ENCODE measurements at places on chromosomes 3 and 15.

DNA sequence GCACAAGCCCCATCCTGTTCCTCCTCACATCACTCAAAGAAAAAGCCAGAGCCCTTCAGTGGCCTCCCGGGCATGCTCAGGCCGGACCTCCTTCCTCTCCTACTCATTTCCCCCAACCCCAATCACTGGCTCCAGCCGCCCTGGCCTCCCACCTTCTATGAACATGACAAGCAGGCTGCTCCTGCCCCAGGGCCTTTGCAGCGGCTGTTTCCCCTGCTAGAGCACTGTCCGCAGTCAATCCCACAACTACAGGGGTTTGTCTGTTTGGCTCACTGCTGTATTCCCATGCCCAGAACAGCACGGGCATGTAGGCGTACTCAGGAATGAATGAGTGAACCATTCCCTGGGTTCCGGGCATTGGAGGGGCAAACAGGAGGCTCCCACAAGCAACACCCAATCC is 139.8 kb upstream of the PRR20G start:
- DNase-seq, result no peak

GRCh38 chr15:89429023-89429422 is 67.4 kb downstream of the RHCG start:
- DNase-seq, result no peak

DNA sequence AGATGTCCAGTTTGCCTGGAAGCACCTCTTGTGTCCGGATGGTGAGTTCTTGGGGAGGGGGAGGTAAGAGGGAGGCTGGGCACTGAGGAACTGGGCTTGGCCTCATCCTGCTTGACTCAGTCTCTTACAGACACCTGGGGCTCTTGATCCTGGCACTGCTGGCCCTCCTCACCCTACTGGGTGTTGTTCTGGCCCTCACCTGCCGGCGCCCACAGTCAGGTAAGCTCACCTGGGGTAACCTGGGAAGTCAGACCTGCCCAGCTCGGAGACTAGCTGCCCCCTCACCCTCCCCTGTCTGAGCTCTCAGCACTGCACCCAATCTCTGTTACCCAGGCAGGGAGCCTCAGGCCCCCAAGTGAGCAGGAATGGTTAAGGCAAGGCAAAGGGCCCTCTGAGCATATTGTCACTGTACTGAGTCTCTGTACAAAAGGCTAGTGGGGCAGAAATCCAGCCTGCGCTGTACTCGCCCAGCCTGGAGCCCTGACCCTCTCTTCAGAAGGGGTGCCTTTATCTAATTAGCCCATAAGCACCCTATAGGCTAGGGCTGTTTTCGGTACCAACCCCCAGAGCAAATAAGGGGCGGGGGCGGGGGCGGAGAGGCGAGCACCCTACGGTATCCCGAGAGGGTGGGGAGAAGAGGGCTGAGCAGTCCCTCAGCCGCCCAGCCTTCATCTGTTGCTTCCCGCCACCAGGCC is 2.2 kb upstream of the IL17RC start:
- DNase-seq, result no peak

GRCh38 chr3:141204343-141204742 is 27.3 kb upstream of the PXYLP1 start:
- DNase-seq, result no peak

DNA sequence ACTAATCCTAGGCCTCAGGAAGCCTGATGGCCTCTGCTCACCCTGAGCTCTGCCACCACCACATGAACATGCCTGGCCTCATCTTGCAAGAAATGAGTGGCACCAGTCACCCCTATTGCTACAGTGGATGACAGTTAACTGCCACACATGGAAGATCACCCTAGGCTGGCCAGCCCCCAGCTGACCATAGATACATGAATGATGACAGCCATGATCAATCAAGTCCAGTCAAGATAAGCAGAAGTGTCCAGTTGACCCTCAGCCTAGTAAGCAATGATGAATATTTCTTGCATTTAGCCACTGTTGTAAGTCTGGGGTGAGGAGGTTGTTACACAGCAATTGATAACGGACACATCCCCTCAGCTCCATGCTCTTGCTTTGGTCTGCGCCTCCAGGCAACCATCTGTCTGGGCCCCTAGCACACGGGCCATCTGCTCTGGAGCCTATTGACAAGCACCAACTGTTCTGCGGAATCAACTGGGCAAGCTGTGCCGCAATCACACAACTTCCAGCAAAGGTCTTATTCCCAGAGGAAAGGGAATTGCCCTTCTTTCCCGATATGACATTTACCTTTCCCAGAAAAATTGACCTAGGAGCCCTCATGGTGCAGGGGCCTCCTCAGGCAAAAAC is 2.2 kb upstream of the LYZL4 start:
- no peak for DNase-seq

GRCh38 chr15:64808785-64809453 is 16.5 kb downstream of the PIF1 start:
- no peak for DNase-seq

DNA sequence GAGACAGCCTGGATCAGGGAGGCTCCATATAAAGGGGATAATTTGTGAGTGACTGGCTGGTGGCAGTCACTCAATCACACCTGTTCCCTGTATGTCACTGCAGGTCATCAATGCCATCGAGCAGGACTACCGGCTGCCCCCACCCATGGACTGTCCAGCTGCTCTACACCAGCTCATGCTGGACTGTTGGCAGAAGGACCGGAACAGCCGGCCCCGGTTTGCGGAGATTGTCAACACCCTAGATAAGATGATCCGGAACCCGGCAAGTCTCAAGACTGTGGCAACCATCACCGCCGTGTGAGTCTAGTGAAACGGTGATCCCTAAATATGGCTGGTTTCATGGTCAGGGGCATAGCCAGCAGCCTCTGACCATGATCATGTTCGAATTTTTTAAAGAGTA is 453.2 kb downstream of the EPHB1 start:
- DNase-seq, result no peak

DNA sequence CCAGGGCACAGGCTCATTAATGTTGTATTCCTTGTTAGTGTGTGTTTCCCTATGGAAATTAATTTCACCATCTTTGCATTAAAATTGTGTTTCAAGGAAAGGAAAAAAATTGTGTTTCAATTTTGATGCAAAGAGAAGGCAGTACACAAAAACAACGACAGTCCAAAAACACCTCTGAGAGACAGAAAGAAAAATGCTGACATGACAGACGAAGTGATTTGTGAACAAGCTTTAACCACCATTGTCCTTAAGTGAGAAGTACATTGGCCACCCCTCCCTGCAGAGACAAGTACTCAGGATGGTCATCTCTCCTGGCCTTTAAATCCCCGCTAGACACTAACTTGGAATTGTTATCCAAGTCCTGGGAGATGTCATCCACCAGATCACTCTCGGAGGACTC is 50.2 kb upstream of the MTMR10 start:
- no peak for DNase-seq

DNA sequence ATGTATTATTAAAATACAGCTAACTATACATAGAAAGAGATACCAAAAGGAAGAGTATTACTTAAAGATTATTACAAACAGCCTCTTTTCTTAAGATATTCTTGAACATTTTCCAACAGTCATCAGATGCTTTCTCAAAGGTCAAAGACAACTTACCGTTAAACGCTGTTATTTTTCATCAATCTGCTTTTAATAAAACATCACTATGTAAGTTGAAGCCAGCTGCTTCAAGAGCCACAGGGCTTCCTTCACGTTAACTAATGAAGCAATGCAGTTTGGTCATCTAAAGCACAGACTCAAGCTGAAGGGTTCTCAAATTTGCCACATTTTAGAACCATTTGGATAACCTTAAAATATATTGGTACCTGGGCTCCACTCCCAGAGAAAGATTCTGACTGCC is 578.8 kb downstream of the ROBO2 start:
- DNase-seq, result no peak

- no peak for DNase-seq
Measured at GRCh38 chr3:135324301-135324700, 529.2 kb downstream of the EPHB1 start.

DNA sequence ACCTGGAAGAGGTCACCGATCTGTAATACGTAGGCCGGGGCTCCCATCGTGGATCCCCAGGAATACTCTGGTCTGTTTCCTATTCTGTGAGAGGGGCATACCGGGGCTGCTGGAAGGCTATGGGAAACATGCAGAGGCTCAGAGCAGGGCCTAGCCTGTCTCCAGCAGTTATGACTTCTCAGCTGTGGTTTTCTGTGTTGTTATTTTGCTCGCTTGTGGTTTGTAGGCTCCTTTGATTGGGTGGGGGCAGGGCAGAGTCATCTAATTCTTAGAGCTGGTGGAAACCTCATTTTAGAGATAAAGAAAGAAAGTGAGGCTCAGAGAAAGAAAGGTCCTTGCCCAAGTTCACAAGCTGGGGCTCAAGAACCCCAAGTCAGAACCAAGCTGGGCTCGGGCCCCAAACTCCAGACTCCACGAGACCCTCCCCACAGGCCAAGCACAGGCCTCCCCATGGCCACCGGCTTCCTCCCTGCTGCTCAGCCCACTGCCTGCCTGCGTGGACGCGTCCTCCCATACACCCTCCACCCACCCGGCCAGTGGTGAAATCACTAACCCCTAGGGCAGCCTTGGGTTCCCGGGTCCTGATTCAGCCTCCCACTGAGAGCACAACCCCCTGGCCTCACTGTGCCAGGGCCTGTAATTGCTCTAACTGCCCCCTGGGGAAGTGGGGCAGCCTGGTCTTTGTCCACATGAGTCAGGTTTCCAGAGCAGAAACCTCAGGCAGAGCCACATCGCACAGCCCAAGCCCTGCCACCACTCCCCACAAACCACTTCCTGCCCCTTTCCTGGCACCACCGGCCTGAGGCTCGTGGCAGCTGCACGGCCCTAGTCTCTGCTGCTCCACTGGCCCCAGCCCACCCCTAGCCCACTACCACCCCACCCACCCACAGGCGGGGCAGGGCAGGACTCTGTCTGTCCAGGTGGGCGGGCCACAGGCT is 270.8 kb downstream of the UACA start:
- DNase-seq, result no peak

Measured in NCI-H2107 (cell line).